ENCODE measurements at places on chromosomes 1 and 21. TPM values are rescaled to one million over a fixed set of nuclear protein-coding genes. Genes with fewer than 3 reads are reported as not detected.
A peak's percentile ranks its signal among the peaks of the same experiment; 100 is the strongest.

CHI3L2 gene
- 12.5 TPM for total RNA-seq

CLDN17 gene
- total RNA-seq, result not detected

SPRR2E gene
- not detected for total RNA-seq

TCHHL1 gene
- total RNA-seq, result not detected

- H3K27ac ChIP-seq, result no peak within 1 kb of the TSS
- peak within 1 kb of the TSS; percentile 90 for H3K4me3 ChIP-seq
- no peaks in the 10 kb centered on the region for H3K36me3 ChIP-seq
- H3K4me1 ChIP-seq, result no peaks in the 10 kb centered on the region
These were observed at the start of gene TPRG1L for GRCh38 chr1:3624200-3625136. TSS of gene TPRG1L (plus strand) at chr1:3625015. CDS start at chr1:3625073, 58 bp downstream.

DNA sequence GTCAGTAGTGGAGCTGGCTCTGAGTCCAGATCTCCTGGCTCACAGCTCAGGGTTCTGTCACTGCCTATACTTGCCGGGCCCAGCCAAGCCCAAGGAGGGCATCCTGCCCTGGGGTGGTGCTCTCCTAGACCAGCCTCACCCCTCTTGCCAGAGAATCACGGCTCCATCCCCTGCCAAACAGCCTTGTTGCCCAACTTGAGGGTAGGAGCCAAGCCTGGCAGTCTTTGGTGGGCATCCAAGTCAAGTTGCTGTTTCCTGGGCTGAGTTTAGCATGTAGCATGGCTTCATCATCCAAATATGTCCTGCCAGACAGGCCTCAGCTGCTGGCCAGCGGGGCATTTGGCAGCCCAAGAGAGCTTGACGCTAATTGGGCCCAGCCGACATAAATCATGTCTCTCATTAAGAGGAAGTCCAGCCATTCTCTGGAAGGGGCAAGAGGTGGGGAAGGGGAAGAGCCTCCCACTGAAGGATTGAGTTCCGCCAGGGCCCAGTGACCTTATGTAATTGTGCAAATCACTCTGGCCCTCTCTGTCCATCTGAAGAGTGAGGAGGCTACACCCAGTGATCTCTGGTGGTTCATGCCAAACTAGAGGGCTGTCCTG, 22.6 kb upstream of the TRABD2B start:
- no peak overlapping the region for H3K4me3 ChIP-seq
- no peaks in the 10 kb centered on the region for H3K36me3 ChIP-seq
- peaks cover 2% of the 10 kb centered on the region for H3K4me1 ChIP-seq
- peak overlapping the region; percentile 73 for H3K27ac ChIP-seq
- DNase-seq, result peak; percentile 92

DNA sequence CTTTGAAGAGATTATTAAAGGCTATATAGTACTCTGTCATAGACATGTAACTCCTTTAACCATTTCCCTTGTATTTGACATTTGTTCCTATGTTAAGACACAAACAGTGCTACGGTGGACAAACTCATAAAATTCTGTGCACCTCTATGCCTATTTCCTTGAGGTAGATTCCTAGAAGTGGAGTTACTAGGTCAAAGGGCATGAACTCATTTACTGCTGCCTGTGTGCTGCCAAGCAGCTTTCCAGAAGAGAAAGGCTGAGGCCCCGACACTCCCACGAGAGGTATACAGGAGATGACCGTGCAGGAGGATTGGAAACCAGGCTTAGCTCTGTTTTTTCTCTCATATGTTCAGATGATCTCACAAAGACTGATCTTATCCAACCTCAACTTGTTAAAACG, 34.4 kb upstream of the TENT5C start:
- no peak overlapping the region for H3K27ac ChIP-seq
- H3K36me3 ChIP-seq, result no peaks in the 10 kb centered on the region
- H3K4me3 ChIP-seq, result no peak overlapping the region
- DNase-seq, result no peak
- H3K27me3 ChIP-seq, result no peaks in the 10 kb centered on the region

- DNase-seq, result no peak
- no peaks in the 10 kb centered on the region for H3K27me3 ChIP-seq
- H3K36me3 ChIP-seq, result peaks cover under 1% of the 10 kb centered on the region
- no peak overlapping the region for H3K27ac ChIP-seq
These were observed 3.7 kb upstream of the SF3B4 start for GRCh38 chr1:149931212-149931790.

DNA sequence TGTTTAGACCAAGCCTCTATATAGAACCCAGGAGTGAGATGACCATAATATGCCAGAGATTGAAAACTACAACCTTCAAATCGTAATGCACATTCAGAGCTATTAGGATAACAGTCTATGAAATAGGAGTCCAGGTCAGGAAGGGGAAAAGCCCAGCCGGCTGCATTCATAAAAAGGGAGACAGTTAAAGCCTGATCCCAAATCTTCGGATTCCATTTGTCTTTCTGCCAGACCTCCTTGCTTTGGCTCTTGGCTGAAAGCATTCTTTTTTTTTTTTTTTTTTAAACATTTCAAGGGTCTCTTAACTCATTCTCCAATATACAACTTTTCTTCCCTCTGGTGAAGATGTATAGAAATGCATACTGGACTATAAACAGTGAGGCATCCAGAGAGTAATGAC, 81.1 kb downstream of the NTPCR start:
- H3K4me1 ChIP-seq, result no peaks in the 10 kb centered on the region
- H3K36me3 ChIP-seq, result no peaks in the 10 kb centered on the region
- DNase-seq, result no peak
- H3K4me3 ChIP-seq, result no peak overlapping the region
- H3K27ac ChIP-seq, result no peak overlapping the region

All from aorta (tissue), 5 donors.